Activated CD4-positive, alpha-beta memory T cell treated with anti-CD3 and anti-CD28 coated beads, Interleukin-2, amount 10 ng/mL, durations not matched to agents 7 days and 5 days (primary cell): ENCODE measurements at places on chromosomes 3 and 15. TPM values are rescaled to one million over a fixed set of nuclear protein-coding genes. Genes with fewer than 3 reads are reported as not detected.

DNA sequence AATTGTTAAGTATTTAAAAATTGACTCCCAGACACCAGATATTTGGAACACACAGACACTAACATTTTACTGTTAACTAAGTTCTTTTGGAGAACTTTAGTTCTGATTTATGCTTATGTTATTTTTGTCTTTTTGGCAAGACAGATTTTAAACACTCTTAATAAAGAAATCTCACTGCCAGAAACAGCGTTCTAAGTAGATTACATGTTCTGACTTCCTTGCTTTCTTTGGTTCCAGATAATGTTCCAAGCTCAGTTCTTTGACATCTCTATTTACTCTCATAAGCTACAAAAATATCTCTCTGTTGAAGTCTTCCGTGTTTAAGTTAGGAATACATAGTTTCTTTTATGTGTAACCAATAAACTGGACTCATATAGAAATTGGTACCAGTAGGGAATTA lies 1699.6 kb downstream of the OTOL1 start:
- no peak for DNase-seq
- no peak overlapping the region for H3K27ac ChIP-seq
- H3K27me3 ChIP-seq: no peaks in the 10 kb centered on the region

GRCh38 chr15:41892621-41893421 lies 1.0 kb downstream of the SPTBN5 start:
- peak overlapping the region; percentile 75 for H3K27ac ChIP-seq
- H3K4me3 ChIP-seq: peak overlapping the region; percentile 48
- peaks cover 26% of the 10 kb centered on the region for H3K36me3 ChIP-seq
- DNase-seq: peak; percentile 28

DNA sequence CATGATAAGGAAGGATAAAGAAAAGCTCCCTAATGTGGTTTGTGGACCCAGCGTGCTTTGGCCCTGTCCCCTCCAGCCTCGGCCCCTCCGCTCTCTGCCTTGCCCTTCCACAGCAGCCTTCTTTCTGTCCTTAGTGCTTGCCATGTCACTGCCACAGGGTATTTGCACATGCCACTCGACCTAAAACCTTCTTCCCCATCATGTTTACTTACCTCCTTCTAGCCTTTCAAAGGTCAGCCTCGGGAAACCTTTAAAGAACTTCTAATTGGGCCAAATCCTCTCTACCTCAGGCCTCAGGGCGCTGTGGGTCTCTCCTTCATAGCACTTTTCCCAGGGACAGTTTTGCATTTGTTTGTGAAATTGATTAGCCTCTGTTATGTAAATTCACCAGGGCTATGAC lies 73.0 kb downstream of the SCN11A start:
- H3K4me3 ChIP-seq: no peak overlapping the region
- no peak overlapping the region for H3K27ac ChIP-seq
- DNase-seq: no peak
- H3K27me3 ChIP-seq: peaks cover 13% of the 10 kb centered on the region

DNA sequence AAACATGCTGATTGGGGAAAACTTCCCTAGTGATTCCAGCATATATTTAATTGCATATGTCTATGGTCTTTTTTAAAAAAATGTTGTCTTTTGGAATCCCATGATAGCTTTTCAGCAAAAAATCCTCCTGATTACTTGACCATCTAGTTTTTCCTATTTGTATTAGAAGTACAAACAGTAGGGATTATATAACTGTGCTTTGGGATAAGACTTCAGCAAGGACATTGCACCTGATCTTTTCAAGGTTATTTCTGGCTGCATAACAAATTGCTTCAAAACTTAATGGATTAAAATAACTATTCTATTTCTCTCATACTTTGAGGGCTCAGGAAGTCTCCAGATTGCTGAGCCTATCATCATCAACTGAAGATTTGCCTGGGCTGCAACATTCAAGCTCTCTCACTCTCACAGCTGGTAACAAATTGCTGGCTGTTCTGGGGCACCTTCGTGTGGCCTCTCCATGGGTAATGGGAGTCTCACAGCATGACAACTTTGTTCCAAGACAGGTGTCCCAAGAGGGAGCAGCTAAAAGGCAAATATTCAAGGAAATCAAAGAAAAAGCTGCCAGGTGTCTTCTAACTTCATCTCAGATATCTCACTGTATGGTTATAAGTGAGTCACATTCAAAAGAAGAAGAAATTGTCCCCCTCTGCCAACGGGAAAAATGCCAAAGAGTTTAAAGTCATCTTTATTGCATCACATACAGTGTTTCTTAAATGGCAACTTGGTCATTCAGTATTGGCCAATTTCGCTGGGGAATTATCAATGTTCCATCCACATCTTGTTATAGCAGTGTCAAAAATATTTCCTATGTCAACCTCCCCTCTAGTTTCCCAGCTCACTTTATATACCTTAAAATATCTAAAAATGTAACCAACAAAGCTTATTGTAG lies 644.5 kb upstream of the GRM7 start:
- H3K4me3 ChIP-seq: no peak overlapping the region
- H3K36me3 ChIP-seq: no peaks in the 10 kb centered on the region
- DNase-seq: no peak
- no peaks in the 10 kb centered on the region for H3K4me1 ChIP-seq

DNA sequence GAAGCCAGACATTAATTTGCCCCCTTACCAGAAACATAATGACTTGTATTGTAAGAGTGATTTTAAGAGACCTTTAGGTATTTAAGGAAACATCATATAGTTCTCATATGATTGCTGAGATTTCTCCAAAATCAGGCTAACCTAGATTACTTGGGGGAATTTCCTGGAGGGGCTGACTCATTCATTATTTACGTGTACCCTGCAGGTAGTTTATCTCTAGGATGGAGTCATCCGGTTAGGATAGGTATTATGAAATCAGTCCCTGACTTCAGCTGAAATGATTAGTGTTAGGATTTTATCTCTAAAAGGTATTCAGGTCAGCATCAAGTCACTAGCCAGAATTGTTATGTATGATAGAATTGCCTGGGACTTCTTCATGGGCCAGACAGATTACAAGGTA lies 97.5 kb downstream of the TCF12 start:
- no peak overlapping the region for H3K4me3 ChIP-seq
- no peaks in the 10 kb centered on the region for H3K4me1 ChIP-seq
- H3K36me3 ChIP-seq: peaks cover under 1% of the 10 kb centered on the region
- no peaks in the 10 kb centered on the region for H3K27me3 ChIP-seq
- DNase-seq: no peak

Gene PAQR5
- not detected for total RNA-seq

Gene TF
- 0.15 TPM for total RNA-seq

Gene FGD5
- total RNA-seq: not detected

Gene TICRR
- 18.5 TPM for total RNA-seq
